T-helper 1 cell (primary cell): ENCODE measurements at places on chromosomes 6 and 20.

DNA sequence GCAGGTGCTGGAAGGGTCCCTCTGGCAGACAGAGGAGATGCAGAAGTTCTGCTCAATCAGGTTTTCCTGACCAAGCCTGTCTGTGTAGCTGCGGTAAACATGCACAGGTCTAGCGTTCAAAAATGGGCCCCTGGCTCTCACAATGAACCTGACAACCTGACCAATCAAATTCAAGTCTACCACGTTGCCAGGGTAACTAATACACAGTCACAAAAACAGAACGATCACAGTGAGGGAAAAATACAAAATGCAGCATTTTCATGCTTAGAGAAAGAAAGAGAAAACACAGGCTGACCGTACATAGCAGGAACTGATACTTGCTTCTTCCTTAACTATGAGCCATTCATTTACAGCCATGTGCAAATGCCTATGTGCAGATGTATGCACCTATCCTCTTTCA lies 353.1 kb upstream of the TSHZ2 start:
- DNase-seq, result no peak

DNA sequence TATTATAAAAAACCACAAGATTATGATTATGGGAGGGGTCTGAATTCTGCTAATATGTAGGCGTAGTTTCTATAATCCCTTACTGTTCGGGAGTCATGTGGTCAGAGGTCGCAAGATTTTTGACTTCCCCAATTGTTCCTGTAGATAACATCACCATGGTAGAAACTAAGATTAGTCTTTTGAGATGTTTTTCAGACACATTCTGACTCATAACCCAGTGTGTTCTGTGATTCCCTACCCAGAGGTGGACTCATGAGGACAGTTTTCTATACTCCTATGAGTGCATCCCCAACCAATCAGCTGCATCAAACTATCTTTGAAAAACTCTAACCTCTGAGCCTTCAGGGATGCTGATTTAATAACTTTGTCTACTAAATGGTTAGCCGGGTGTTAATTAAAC lies 175.5 kb downstream of the RFPL4B start:
- DNase-seq, result no peak

DNA sequence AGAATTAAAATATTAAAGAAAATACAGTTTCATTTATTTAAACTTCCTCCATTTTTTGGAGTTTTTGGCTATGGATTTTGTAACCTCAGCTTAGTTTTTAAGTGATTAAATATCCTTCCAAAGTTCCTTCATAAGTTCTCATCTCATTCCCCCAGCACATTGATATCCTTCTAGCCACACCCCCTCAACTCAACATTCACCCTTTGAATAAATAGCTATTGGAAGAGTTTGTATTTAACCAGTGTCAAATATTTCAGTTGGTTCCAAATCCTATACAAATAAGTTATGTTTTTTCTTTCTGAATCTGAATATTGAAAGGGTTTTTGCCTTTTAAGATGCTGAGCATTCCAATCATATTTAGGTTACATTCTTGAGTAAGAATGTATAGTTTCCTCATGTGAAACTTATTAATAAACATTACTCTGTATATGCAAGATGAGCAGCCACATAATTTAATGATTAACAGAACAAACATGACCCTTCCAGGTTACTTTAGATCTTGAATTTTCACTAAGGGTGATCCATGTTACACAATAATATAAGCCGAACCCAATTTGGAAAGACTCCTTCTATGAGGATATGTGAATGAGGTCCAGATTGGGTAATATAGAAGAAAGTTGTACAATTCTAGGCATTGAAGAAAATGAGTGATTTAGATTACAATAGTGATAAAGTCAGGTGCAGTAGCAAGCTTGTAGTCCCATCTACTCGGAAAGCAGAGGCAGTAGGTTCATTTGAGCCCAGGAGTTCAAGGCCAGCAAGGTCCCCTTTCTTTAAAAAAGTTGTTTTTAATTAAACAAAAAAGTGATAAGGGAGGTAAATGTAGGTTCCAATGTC lies 13.6 kb downstream of the GLYATL3 start:
- no peak for DNase-seq

DNA sequence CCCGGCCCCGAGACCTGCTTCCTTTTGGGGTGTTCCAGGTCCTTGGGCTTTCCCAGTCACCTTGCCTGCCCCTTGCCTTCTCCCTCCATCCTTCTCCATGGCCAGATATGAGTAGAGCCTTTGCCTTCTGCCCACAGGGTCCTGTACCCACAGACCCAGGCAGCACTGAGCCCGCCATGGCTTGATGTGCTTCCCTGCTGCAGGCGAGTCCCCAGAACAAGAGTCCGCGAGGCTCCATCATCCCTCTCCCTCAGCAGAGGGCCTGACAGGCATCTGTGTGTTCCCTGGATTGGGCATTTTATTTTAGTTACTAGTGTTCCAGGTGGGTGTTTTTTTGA lies 21.9 kb downstream of the PYGB start:
- DNase-seq, result no peak

GRCh38 chr6:90388395-90388794 lies 91.8 kb upstream of the BACH2 start:
- DNase-seq, result no peak

GRCh38 chr20:7503501-7503900 lies 436.8 kb downstream of the HAO1 start:
- DNase-seq, result no peak

GRCh38 chr20:17202673-17203072 lies 24.2 kb upstream of the PCSK2 start:
- no peak for DNase-seq

GRCh38 chr6:134698228-134698627 lies 251.7 kb downstream of the ALDH8A1 start:
- no peak for DNase-seq

DNA sequence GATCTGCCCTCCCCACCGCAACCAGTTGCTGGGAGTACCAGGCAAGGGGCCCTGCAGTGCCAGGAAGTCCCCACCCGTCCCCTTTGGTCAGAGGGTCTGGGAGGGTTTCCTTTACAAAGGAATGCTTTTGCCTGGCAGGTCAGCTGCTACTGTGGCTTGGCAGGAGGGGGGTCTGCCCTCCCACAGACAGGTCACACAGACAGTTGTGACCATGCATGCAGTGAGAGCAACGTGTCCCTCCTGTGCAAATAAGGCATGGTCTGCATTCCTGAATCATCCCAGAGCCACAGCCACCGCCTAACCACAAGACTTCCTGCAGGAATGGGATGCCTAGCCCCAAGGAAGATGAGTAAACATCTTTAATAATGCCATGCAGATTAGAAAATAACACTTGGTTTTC lies 439 bp upstream of the F13A1 start:
- DNase-seq, result no peak

GRCh38 chr6:113291751-113292445 lies 565.2 kb upstream of the MARCKS start:
- no peak for DNase-seq

- DNase-seq, result no peak
Measured at GRCh38 chr6:73182021-73182607, 43.2 kb downstream of the KHDC1L start.

- no peak for DNase-seq
Measured at GRCh38 chr6:116170358-116171057, 44.6 kb upstream of the COL10A1 start.

GRCh38 chr6:53887316-53887715 lies 92.5 kb downstream of the LRRC1 start:
- DNase-seq, result no peak

- no peak for DNase-seq
Measured at GRCh38 chr6:82786248-82786647, 279.4 kb downstream of the UBE3D start.

DNA sequence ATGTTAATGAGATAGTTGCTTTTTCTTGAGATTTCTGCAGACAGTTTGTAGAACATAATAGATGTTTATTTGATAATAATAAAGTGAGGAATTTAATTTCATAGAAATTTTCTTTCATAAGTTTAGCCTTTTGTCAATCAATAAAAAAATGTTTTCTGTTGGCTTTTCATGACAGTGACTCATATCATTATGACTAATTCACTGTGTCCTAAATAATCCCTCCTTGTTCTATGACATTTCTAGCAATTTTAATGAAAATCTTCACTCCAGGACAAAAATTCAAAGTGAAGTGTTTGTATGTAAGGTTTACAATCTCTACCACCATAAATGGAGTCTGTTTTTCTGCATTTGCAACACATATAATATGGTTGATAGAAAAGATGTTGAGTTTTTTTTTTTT lies 109.9 kb downstream of the UTRN start:
- no peak for DNase-seq

DNA sequence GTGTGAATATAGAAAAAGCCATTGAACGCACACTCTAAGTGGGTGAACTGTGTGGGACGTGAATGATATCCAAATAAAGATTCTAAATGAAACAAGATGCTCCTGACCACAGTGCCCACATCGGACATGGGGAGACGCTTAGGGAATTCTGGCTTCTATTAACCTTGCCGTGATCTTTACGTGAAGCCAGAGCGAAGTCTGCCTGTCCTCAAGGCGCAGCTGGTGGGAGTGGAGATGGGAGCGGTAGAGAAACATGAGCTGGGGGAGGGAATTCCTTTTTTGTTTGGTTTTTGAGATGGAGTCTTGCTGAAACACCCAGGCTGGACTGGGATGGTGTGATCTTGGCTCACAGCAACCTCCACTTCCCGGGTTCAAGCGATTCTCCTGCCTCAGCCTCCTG lies 46.0 kb downstream of the VSTM2L start:
- no peak for DNase-seq

GRCh38 chr6:16632101-16632500 lies 129.2 kb downstream of the ATXN1 start:
- no peak for DNase-seq

- no peak for DNase-seq
Measured at GRCh38 chr6:89483111-89483720, 50.3 kb downstream of the ANKRD6 start.

- no peak for DNase-seq
Measured at GRCh38 chr6:98579941-98580340, 254.4 kb upstream of the POU3F2 start.

DNA sequence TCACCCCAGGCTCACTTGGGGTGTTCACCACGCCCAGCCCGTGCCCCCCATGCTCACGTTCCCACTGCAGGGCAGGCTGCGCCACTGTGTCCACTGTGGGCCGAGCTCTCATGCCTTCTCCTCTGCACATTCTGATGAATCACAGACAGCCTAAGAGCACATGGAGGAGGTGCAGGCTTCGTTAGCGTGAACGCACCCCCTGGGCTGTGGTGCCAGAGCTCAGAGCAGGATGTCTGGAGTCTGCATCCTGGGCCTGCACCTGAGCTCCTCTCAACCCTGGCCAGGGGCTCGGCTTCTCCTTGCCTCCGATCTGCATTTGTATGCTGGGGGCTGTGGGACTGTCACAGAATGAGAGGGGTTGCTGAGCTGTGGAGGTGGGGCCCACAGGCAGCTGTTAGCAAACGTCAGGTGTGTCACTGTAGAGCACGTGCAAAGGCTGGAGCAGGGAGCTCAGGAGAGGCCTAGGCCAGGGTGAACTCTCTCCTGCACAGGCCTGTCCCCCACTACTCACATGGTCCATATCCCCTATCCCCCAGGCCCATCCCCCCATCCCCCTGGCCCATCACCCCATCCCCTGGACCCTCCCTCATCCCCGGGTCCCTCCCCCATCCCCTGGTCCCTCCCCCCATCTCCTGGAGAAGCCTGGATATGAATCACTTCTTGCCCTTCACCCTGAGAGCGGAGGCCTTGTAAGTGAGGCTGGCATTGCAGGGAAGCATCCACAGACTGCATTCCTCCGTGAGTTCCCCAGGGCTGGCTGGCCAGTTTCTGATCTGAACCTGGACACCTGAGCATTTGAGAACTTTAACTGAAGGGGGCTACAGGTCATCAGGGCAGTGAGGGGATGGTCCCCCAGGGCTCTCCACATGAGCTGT lies 309.5 kb downstream of the TAF4 start:
- DNase-seq, result no peak

GRCh38 chr20:11170025-11170424 lies 496.2 kb upstream of the JAG1 start:
- no peak for DNase-seq

DNA sequence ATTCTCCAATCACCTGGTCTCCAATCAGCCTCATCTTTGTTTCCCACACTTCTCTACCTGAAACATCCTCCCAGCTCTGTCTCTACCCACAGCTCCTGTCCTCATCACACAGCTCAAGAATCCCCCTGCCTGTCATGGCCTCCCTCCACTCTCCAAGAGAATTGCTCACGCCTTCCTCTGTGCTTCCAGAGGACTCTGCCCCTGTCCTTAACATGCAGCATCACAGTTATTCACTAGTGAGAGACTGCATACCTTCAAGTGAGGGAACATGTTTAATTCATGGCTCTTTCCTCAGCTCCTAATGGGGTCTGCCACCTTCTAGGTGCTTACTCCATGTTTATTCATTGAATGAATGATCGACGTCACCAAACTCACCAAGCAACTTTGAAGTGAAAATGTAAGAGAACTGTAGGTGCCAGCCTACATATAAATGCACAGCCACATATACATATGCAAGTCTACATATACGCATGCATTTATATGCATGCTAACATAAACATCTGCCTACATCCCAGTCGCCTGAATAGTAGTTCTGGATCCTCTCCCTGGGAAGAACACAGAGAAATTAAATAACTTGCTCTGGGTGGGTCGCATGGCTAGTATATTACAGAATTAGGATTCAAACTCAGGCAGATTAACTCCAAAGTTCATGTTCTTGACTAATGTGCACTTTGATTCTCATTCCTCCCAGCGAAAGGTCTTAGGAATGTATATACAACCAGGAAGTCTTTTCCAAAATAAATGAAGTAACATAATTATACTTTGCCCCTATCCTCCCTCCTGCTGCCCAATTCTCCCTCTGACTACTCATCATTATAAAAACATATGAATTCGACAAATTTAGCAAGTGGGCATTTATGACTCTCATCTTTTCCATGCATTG lies 295.6 kb downstream of the MAFB start:
- DNase-seq, result no peak

- no peak for DNase-seq
Measured at GRCh38 chr20:59268870-59269269, 31.5 kb upstream of the EDN3 start.

DNA sequence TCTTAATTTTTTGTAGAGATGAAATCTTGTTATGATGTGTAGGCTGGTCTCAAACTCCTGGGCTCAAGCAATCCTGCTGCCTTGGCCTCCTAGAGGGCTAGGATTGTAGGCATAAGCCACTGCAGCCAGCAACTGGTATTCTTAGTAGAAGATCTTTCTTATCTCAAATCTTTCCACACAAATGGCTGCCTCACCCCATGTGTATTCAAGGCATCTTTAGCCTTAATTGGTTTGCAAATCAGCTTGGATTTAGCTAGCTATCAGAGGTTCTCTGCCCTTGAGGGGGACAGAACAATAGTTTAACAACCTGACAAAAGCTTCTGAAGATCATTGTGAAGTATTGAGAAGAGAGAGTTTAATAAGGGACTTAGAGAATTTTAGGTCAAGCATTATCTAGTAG lies 17.9 kb upstream of the ABRACL start:
- DNase-seq, result no peak

GRCh38 chr6:170237999-170238740 lies 52.7 kb downstream of the DLL1 start:
- DNase-seq, result no peak

DNA sequence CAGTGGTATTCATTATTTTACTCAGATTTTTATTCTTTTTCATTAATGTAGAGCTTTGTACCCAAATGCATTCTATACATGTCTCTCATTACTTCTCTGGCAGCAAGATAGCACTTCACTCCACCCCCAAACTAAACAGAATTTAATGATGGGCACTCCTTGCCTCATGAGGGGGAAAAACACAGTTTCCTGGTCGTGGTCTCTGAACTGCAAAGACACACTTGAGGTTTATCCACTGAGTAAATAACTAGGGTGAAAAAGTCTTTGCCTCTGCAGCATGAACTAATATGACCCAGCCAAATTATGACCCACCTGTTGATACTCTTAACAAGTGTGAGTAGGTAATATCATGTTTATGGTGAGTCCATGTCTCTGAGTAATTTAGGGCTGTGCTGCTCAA lies 785.2 kb upstream of the FLRT3 start:
- DNase-seq, result no peak
